ENCODE measurements at places on chromosomes 6 and 20.

DNA sequence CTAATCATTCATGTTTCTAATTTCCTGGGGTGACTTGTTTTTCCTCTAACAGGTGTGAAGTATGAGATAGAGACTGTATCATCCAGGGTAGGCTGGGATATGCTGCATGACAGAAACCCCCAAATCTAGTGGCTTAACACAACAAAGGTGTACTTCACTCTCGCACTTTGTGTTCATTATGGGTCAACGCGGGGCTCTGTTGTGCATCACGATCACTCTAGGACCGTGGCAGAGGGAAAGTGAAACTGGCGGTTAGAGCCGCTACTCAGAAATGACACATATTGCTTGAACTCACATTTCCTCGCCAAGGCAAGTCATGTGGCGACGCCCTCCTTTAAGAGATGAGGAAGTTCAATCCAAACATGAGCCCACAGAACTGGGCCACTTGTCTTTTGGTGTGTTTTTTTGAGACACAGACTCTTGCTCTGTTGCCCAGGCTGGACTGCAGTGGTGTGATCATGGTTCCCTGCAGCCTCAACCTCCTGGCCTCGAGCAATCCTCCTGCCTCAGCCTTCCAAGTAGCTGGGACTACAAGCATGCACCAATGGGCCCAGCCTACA lies 41.3 kb downstream of the PCNA start:
- DNase-seq = no peak

DNA sequence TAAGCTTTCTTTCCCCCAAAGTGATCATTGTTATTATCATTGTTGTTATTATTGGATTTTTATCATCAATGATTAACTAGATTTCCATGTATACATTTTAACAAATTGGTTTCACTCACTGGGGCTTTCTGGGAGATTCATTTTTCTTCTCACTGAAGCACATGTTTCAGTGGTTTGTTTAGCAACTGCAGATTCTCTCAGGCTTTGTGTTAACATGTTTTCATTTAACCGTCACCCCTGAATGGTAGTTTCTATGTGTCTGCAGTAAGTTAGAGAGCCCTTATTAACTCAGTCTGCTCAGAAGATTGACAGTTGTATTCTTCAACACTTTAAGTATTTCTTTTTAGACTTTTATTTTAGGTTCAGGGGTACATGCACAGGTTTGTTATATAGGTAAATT lies 12.4 kb downstream of the ZKSCAN4 start:
- DNase-seq = no peak

GRCh38 chr6:24566020-24566767 lies 71.4 kb downstream of the ALDH5A1 start:
- DNase-seq = no peak

GRCh38 chr6:151390851-151391470 lies 398 bp downstream of the ZBTB2 start:
- no peak for DNase-seq

DNA sequence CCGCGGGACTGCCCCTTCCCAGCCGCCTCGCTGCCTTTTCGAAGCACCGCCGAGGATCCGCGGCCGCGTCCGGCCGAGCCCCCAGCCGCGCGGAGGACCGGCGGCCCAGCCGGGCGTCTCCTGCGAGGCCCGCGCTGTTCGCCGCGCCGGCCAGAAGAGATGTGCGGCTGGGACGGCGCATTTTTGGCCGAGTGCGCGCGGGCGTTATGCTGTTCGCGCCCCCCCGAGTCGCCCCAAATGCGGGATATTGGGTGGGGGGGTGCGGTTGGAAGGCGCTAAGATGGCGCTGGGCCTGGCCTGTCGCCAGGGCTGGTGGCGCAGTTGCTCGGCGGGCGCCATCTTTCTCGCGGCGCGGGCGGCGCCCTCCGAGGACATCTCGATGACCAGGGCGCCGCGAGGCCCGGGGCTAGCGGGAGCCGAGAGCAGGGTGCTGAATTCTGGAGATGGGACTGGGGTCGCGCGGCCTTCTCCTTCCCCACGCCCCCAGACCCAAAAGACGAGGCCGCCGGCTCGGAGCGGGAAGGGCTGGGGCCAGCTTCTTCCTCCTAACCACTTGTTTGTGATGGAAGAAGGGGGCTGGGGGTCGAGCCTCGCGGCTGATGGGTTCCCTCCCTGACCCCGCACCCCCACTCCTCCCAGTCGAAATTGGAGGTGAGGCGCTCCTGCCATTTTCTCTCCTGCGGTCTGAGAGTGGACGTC lies 1.5 kb downstream of the BICRAL start:
- no peak for DNase-seq

- DNase-seq = no peak
These were observed 15.4 kb upstream of the MYLK2 start for GRCh38 chr20:31803552-31804291.

DNA sequence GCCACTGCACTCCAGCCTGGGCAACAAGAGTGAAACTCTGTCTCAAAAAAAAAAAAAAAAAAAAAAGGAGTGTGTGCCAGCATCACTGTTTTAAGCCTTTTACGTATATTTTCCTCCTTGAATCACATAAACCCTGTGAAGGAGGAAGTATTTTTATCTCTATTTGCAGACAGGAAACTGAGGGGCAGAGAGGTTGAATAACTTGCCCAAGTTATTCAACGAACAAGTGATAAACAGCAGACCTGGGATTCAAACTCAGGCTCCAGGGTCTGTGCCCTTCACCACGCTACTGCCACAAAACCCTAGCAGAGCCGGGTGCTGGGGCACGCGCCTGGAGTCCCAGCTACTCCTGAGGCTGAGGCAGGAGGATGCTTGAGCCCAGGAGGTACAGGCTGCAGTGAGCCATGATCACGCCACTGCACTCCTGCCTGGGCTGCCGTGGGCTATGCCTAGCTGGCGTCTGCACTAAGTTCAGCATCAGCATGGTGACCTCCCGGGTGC lies 9.4 kb upstream of the AVP start:
- DNase-seq = no peak

GRCh38 chr20:57167971-57168701 lies 98.3 kb downstream of the BMP7 start:
- no peak for DNase-seq

All from keratinocyte (primary cell).